Right cardiac atrium (tissue), 5 donors: ENCODE measurements at places on chromosomes 1 and 21. TPM values are rescaled to one million over a fixed set of nuclear protein-coding genes. Genes with fewer than 3 reads are reported as not detected.

DNA sequence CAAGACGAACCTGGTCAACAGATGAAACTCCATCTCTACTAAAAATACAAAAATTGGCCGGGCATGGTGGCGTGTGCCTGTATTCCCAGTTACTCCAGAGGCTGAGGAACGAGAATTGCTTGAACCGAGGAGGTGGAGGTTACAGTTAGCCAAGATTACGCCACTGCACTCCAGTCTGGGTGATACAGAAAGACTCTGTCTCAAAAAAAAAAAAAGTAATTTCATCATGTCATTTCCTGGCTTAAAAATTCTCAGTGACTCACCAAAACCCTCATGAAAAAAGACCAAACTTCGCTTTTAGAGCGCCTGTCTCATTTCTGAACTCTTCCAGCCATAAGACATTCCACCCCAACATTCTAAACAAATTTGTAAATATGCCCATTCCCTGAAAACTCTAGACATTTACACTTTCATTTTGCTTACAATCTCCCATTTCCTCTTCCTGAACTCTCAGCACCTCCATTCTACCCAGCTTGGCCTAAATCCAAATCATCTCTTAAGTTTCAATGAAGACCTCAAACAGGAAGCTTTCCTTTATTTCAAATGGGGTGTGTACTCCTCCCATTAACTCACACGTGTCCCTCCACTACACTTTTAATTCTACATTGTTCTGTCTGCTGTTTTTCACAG is 50.5 kb upstream of the PRRC2C start:
- DNase-seq = peak; percentile 54

GRCh38 chr1:38330799-38331198 is 284.2 kb upstream of the POU3F1 start:
- no peak for DNase-seq

GRCh38 chr1:236904892-236905741 is 99.1 kb downstream of the MT1HL1 start:
- DNase-seq = no peak

CEP350 gene
- 6.8 TPM for polyA plus RNA-seq

CFHR1 gene
- 0.09 TPM for polyA plus RNA-seq
